NK-92 treated with Interleukin-12 subunit alpha and Interleukin-12 subunit beta, amount 100 ng/mL, for 24 hours (cell line): ENCODE measurements at places on chromosomes 1 and 21.

DNA sequence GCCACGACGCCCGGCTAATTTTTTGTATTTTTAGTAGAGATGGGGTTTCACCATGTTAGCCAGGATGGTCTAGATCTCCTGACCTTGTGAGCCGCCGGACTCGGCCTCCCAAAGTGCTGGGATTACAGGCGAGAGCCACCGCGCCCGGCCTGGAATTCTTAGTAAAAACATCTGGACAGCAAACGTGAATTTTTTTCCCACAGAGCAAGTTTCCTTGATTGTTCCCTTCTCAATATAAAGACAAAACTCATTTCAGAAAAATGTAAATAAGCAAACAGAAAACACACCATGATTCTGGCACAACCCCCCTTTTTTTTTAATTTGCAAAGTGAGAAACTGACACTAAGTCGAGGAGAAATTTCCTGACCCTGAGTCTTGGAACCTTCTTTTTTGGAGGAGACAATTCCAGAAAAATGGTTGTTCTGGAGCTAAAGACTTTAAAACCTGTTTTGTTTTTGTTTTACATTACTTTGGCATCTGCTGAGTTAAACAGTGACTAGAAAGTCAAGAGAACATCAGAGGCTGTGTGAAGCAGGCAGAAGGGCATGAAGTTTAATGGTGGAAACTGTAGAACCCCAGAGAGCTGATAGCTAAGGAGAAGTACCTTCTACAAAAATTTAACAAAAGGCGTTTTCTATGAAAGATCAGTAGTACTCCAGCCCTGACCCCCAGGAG lies 10.3 kb upstream of the HMGCS2 start:
- no peak for DNase-seq

DNA sequence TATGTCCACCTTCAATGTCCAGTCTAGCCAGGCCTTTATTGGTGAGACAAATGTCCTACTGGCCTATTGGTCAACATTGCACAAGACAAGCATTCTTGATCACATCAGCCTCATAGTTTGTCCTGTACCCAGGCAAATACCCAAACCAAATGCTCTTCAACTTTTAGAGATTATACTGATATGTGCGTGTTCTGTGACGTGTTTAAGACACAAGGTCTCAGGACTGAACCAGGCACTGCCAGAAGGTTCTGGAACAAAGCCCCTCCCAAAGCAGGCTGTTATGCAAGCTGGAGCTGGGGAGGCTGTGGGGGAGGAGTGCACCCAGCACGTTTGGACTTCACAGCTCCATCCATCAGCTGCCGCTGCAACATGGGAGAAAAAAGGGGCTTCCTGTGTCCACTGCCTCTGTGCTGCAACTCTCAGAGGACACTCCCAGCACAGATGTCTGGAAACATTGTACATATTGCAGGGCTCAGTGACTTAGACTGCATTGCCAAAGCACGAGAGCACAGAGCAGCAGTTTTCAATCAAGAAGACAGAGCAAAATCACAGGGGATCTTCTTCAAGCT lies 45.9 kb downstream of the NID1 start:
- DNase-seq = no peak

- peak; percentile 30 for DNase-seq
These were observed 85.8 kb upstream of the RGS1 start for GRCh38 chr1:192489748-192490147.

DNA sequence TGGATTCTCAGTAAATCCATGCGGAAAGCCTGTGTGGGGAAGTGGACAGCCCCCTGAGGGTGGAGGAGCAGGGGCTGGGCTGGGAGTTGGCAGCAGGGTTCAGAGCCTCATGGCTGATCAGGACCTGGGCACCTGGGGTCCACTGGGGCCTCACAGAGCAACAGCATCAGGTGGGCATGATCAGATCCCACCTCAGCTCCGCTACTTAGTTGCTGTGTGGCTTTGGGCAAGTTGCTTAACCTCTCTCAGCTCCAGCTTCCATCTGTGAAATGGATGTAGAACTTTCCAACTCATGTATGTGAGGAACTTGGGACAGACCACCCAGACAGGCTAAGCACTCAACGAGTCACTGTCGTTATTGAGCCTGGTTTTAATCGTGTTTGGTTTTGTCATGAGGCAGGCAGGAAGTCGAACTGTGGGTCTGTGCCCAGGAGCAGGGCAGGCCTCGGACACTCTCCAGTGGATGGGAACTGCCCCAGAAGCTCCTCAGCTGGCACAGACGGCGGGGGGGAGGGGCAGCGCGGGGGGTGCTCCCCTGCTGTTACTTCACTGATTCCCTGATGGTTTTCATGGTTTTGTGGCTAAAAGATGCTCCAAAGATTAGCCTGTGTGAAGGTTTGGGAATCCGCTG lies 155.8 kb upstream of the TMEM51 start:
- DNase-seq = no peak

DNA sequence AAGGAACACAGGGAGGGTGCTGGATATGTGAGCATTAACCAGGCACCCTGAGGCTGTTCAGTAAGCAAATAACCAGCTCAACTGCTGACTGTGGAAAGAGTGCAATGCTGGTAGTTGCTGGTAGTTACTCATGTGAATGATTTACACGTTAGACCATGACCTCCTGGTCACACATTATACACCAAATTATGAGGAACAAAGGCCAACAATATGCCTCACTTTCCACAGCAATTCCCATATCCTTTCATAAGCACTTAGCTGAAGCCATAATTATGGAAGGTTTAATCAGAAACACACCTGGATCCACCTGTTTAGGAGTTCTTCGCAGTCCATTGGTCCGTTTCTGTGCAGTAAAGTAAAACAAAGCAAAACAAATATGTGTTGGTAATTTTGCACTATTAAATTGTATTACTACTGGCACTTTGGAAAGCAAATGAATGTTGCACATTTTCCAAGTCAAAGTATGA lies 281.8 kb downstream of the VAV3 start:
- DNase-seq = no peak

- no peak for DNase-seq
These were observed 76.1 kb upstream of the CNIH3 start for GRCh38 chr1:224539971-224540370.

GRCh38 chr21:43975469-43976098 lies 36.5 kb upstream of the TRAPPC10 start:
- DNase-seq = peak; percentile 38

DNA sequence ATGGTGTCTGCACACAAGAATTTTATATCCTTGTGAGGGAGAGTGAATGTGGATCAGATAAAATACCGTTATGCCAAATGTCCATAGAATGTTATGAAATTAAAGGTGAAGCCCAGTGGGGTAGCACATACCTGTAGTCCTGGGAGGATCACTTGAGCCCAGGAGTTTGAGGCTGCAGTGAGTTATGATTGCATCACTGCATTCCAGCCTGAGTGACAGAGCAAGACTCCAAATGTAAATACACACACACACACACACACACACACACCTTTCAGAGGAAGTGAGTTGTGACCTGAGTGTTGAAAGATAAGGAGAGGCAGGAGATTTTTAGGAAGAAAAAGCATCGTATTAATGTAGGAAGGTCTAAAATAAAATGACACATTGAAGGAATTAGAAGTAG lies 28.1 kb upstream of the ZYG11A start:
- no peak for DNase-seq
